Activated CD8-positive, alpha-beta memory T cell treated with anti-CD3 and anti-CD28 coated beads, Interleukin-2, amount 10 ng/mL, durations not matched to agents 7 days and 5 days (primary cell): ENCODE measurements at places on chromosomes 12 and 14.

- no peak overlapping the region for H3K4me3 ChIP-seq
- peaks cover 31% of the 10 kb centered on the region for H3K4me1 ChIP-seq
- no peak for DNase-seq
- peaks cover 13% of the 10 kb centered on the region for H3K27me3 ChIP-seq
- peak overlapping the region; percentile 54 for H3K27ac ChIP-seq
Observed at GRCh38 chr14:77119851-77120250, 21.7 kb downstream of the ZDHHC22 start.

DNA sequence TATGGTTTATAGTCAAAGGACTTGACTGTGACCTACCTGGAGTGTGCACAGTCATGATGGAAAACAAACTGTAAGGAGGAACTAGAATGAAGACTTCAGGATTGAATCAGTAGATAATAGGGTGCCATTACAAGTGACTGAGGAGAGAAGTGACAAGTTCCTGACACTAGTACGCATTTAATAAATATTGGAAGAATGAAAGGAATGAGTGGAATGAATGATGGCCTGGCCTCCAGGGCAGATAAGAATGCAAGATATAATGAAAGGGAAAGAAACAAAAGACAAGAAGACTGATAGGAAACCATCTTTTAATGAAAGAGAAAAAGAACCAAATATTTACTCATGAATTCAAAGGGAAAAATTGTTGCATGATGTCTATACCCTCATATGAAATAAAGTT, 44.7 kb upstream of the NEDD1 start:
- H3K27me3 ChIP-seq, result peaks cover 22% of the 10 kb centered on the region
- no peak for DNase-seq

DNA sequence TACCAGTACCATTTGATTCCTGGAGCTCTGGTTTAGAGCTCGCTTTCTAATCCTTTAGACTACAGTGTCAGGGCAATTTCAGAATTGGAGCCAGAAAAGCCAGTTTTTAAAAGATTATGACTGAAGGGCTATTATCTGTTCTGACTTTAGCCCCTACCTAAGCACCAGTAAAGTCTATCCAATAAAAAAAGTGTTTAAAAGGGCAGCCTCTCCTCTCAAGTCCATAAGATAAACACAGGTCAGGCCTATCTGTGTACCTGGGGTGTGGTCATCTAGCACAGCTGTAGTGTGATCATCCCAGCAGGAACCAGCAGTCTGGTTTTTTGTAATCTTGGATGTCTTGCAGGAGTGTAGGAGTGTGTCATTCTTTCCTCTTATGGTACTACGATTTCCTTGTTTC, 6.6 kb downstream of the APPL2 start:
- no peaks in the 10 kb centered on the region for H3K27me3 ChIP-seq
- H3K36me3 ChIP-seq, result peaks cover 19% of the 10 kb centered on the region
- no peak overlapping the region for H3K27ac ChIP-seq
- H3K4me1 ChIP-seq, result peaks cover 49% of the 10 kb centered on the region
- H3K4me3 ChIP-seq, result no peak overlapping the region

GRCh38 chr14:97120204-97120603, 323.0 kb downstream of the VRK1 start:
- peak overlapping the region; percentile 95 for H3K27ac ChIP-seq
- no peaks in the 10 kb centered on the region for H3K27me3 ChIP-seq
- DNase-seq, result no peak
- peaks cover 2% of the 10 kb centered on the region for H3K36me3 ChIP-seq
- peak overlapping the region; percentile 16 for H3K4me3 ChIP-seq

DNA sequence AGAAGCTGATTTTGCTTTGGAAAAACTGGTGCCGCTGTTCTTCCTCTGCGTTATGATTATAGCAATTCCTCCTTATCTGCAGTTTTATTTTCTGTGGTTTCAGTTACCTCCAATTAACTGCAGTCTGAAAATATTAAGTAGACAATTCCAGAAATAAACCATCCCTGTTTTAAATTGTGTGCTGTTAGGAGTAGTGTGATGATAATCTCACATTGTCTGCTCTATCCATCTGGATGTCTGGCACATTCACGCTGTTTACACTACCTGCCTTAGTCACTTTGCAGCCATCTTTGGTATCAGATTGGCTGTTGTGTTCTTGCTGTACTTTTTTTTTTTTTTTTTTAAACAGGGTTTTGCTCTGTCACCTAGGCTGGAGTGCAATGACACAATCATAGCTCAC, 141.0 kb downstream of the GRIP1 start:
- H3K4me1 ChIP-seq, result no peaks in the 10 kb centered on the region
- DNase-seq, result no peak
- no peaks in the 10 kb centered on the region for H3K27me3 ChIP-seq
- no peak overlapping the region for H3K4me3 ChIP-seq
- no peak overlapping the region for H3K27ac ChIP-seq
